ENCODE measurements at places on chromosomes 3 and 15.

DNA sequence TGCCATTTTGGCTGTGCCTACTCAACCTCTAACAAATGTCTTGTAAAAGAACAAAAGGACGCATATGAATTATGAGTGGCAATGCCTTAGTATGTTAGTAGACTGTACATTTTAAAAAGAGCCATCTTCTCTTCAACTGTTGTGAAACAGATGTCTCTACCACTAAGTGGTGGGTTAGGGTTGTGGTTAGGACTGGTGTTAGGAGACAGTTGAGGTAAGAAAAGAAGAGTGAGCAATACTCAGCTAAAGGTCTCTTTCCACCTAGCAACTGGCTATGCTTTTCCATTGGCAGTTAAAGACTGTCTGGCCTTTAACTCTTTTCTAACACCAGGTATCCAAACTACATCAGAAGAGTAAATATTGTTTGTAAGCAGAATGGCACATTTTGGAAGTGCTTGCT, 221.7 kb upstream of the TBC1D5 start:
- DNase-seq = no peak

DNA sequence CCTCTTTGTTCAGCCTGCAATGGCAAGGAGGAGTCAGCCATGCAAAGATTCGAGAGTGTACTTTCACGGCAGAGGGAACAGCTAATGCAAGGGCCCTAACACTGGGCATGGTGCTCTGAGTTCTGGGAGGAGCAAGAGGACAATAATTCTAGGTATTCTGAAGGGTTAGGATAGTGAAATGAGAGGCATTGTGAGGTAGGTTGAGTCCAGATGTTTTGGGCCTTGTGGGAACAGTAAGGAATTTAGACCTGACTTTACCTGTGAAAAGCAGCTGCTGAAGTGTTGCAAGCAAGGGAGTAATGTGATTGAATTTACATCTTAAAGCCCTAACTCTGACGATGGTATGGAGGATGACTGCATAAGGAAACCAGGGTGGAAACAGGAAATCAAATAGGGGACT, 211.6 kb downstream of the CNTN3 start:
- DNase-seq = no peak

- no peak for DNase-seq
These were observed 35.0 kb upstream of the TNFAIP8L3 start for GRCh38 chr15:51129535-51130188.

DNA sequence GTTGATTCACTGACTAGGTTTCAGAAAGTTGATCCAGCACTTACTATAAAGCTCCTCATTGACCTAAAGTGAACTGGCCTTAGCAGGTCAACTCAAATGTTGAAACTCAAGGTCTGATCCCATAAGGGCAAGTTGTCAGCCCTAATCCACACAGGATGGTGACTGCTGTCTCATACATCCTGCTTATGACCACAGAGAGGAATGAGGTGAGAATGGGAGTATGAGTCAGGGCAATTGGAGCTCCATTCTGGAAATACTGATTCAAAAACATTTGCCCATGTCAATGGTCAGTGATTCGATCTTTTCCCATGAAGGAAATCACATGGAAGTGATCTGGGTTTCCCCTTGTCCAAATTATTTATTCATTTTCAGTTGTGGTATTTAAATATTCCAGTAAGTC, 78.7 kb downstream of the ZNF385D start:
- no peak for DNase-seq

DNA sequence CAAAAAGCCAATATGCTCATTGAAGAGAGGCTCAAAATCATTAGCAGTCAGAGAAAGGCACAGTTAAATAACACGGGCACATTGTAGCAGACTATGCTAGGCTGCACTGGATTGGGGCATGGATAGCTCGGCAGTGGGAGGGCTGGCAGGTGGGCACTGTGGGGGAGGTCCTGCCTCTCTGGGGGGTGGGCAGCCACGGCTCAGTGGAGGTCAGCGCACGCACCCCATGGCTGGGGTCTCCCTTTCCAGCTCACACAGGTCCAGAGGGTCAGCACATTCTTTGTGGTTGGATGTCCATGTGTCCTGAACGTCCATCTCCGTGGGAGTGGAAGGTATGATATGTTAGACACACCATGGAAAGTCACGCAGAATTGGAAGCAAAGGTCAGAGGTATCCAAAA, 18.4 kb upstream of the MGLL start:
- no peak for DNase-seq

Measured in activated CD8-positive, alpha-beta memory T cell treated with anti-CD3 and anti-CD28 coated beads, Interleukin-2, amount 50 U/mL, for 4 hours (primary cell).